Activated T-cell treated with anti-CD3 and anti-CD28 coated beads, Interleukin-2, amount 50 U/mL, for 24 hours (primary cell): ENCODE measurements at places on chromosomes 11 and 22.
A peak's percentile ranks its signal among the peaks of the same experiment; 100 is the strongest.

DNA sequence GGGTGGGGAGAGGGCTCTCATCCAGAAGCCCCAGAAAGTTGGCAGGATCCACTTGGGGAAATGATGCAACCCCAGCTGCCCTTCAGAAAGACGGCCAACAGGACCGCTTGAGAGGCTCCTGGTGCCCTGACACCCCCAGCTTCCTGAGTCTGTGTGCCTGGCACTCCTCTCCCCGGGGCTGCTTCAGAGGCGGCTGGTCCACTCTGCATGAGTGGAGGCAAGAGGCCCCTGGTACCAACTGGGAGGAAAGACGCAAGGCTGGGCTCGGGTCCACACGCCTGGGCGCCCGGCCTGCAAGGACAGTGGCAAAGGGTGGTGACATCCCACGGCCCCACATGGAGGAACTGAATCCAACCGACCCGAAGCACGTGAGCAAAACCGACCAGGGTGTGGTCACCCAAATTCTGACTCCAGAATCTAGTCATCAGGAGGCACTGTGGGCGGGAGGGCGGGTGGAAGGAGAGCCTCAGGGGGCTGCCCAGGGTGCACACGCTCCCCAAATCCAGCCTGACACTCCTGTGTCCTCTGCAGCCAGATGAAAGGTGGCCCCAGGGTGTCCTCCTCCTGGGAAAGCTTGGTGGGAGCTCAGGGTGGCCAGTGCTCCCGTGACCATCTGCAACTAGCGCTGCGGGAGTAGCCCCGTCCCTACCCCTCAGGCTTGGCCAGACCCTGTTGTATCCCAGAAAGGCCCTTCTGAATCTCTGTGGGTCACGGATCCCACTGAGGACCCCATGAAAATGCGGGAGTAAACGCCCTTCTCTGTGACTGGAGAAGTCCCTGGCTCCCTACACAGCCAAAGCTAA is 3.7 kb downstream of the RNH1 start:
- peak overlapping the region; percentile 98 for H3K4me3 ChIP-seq
- no peaks in the 10 kb centered on the region for H3K27me3 ChIP-seq
- peaks cover 32% of the 10 kb centered on the region for H3K4me1 ChIP-seq
- no peak for DNase-seq
- peaks cover 69% of the 10 kb centered on the region for H3K36me3 ChIP-seq

DNA sequence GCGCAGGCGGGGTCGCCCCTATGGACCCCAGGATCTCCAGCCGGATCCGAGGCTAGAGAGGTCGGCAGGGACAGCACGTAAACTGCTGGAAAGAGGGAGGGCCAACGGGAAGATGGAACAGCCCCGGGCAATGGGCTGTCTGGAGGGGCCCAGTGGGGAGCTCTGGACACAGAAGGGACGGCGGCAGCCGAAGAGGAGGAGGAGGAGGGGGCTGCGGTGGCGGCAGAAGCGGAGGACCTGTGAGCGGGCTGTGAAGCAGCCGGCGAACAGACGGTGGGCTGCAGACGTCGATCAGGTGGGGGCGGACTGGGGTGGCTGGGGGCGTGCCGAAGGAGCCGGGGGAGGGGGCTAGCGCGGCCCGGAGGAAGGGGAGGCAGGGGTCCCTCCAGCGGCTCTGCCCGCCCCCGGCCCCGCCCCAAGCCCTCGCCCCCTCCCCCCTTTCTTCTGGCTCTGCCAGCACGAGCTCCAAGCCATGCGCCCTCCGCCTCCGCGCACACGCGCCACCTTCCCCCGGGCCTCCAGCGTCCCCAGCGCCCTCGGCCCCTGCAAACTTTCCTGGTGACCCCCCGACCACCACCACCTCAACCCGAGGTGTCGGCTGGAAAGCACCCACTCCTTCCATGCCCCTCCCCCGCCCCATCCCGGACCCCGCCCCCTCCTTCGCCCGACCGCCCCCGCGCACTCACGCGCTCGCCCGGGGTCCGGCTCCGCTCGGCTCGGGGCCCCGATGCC is 432 bp downstream of the TNKS1BP1 start:
- peaks cover 55% of the 10 kb centered on the region for H3K36me3 ChIP-seq
- DNase-seq: peak; percentile 57

GRCh38 chr11:22780952-22781593 is 48.5 kb downstream of the SVIP start:
- peaks cover 7% of the 10 kb centered on the region for H3K4me1 ChIP-seq
- no peak overlapping the region for H3K27ac ChIP-seq
- DNase-seq: no peak
- no peak overlapping the region for H3K4me3 ChIP-seq
- H3K27me3 ChIP-seq: peaks cover 3% of the 10 kb centered on the region

GRCh38 chr11:45617871-45618601 is 47.4 kb downstream of the CHST1 start:
- no peak overlapping the region for H3K27ac ChIP-seq
- no peak for DNase-seq
- no peak overlapping the region for H3K4me3 ChIP-seq

GRCh38 chr11:8989453-8989852 is 14.3 kb downstream of the NRIP3 start:
- H3K27ac ChIP-seq: no peak overlapping the region
- H3K27me3 ChIP-seq: peaks cover 12% of the 10 kb centered on the region
- no peaks in the 10 kb centered on the region for H3K36me3 ChIP-seq
- no peak for DNase-seq
- H3K4me3 ChIP-seq: no peak overlapping the region

DNA sequence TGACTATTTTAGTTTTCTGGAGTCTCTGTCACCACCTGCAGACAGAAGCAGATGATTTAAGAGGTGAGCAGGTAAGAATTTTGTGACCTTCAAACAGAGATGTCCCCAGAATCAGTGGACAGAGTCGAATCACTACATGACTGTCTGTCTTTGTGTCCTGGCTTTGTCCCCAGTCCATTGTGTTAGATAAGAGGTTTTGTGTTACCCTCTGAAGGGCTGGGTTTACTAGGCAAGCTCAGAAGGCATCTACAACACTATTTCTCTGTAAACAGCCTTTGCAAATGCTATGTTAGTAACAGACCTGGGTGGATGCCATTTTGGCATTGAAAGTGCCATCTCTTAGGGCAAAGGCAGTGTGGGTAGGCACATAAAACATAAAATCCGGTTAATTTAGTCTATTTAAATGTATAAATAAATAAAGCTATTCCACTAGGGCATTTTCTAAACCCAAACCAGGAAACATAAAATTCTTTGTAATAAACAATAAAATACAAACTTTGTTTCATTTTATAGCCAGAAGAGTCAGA is 40.3 kb upstream of the CADM1 start:
- no peak overlapping the region for H3K4me3 ChIP-seq
- peaks cover 2% of the 10 kb centered on the region for H3K27me3 ChIP-seq
- no peak overlapping the region for H3K27ac ChIP-seq
- H3K36me3 ChIP-seq: no peaks in the 10 kb centered on the region
- DNase-seq: no peak

DNA sequence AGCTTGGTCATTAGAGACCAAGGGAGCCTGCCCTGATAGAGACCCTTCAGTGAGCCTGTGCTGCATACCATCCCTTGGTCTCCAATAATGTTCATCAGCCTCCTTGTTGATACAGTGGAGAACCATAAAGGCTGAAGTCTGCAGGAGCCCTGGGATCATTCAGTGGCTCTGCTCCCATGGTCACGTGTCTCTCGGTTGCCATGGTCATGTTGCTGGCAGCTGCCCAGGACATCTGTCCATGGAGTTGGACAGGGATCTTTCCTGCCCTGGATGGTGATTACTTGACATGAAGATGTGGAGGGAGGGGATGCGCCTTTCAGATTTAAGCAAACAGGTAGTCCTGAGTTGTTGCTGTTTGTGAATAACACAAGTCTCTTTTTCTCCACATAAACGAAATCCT is 38.2 kb downstream of the CYB5R2 start:
- no peaks in the 10 kb centered on the region for H3K4me1 ChIP-seq
- peaks cover 7% of the 10 kb centered on the region for H3K36me3 ChIP-seq
- no peak overlapping the region for H3K27ac ChIP-seq
- H3K4me3 ChIP-seq: no peak overlapping the region

DNA sequence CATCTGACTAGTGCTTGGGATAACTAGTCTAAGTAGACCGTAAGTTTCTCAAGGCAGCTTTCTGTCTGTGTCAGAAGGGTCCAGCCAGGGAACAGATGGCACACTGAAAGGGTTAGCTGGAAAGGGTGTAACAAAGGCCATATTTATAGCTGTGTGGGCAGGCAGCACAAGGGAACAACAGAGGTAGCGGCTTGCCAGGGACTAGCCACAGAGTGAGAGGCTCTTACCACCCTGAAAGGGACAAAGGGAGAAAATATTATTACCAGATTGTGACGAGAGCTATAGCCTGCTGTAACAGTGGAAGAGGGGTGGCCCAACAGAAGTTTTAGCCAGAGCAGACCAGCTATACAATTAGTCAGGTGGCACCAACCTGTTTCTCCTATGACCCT is 129.4 kb downstream of the CCDC34 start:
- DNase-seq: no peak
- H3K27ac ChIP-seq: no peak overlapping the region
- no peaks in the 10 kb centered on the region for H3K4me1 ChIP-seq
- H3K4me3 ChIP-seq: no peak overlapping the region

DNA sequence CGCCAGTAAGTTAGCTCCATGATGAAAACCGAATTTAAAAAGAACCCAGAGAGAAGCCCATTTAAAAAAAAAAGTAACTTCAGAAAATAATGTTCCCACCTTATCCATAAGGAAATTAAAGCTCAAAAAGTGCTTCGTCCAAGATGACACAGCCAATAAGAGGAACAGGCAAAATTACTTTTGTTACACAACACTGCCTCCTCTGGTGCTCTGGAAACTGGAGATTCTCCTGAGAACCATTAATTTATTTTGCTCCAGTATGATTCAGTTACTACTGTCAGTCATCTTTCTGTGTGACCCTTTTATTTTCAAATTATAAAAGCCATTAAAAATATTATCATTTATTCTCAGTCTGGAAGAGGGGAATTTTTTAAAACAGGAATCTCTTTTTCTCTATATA is 2.0 kb downstream of the IFT27 start:
- H3K27me3 ChIP-seq: no peaks in the 10 kb centered on the region
- DNase-seq: no peak
- peaks cover 5% of the 10 kb centered on the region for H3K36me3 ChIP-seq
- H3K4me1 ChIP-seq: peaks cover 34% of the 10 kb centered on the region
- no peak overlapping the region for H3K4me3 ChIP-seq
- H3K27ac ChIP-seq: no peak overlapping the region

GRCh38 chr22:37043828-37044538 is 7.6 kb upstream of the KCTD17 start:
- H3K4me3 ChIP-seq: no peak overlapping the region
- H3K27ac ChIP-seq: no peak overlapping the region
- no peaks in the 10 kb centered on the region for H3K36me3 ChIP-seq
- no peaks in the 10 kb centered on the region for H3K27me3 ChIP-seq
- peaks cover 19% of the 10 kb centered on the region for H3K4me1 ChIP-seq

DNA sequence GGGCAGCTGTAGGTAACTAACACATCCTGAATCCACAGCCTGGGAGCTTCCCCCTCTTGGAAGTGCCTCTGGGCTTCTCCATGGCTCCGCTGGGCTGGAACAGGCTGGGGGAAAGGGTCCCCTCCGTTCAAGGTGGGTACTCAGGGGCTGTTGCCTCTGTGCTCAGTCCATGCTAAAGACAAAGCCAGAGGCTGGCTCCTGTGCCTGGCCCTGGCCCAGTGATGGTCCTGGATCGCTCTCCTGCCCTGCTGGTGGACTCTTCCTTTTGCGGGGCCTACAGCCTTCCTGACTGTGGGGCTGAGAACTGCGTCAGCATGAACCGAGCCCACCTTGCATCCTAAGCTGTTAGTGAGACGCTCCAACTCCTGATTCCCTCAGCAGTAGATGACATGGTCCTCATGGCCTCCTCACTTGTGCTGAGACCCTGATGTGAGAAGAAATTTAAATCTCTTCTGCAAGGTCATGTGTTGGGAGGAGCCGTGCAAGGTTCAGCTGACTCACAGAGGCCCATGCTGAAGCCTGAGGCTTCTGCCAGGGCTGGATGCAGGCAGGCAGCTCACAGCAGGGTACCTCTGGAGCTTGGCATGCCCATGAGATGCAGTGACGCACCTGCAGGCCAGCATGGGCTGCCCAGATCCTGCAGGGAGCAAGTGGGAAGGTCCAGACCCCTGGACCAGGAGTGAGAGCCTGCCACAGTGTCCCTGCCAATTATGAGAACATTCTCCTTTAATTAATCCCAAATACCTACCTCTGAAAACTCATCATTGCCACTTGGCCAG is 1285.5 kb downstream of the TBC1D22A start:
- H3K27me3 ChIP-seq: peaks cover 34% of the 10 kb centered on the region
- no peaks in the 10 kb centered on the region for H3K36me3 ChIP-seq
- H3K4me3 ChIP-seq: no peak overlapping the region
- no peak for DNase-seq

DNA sequence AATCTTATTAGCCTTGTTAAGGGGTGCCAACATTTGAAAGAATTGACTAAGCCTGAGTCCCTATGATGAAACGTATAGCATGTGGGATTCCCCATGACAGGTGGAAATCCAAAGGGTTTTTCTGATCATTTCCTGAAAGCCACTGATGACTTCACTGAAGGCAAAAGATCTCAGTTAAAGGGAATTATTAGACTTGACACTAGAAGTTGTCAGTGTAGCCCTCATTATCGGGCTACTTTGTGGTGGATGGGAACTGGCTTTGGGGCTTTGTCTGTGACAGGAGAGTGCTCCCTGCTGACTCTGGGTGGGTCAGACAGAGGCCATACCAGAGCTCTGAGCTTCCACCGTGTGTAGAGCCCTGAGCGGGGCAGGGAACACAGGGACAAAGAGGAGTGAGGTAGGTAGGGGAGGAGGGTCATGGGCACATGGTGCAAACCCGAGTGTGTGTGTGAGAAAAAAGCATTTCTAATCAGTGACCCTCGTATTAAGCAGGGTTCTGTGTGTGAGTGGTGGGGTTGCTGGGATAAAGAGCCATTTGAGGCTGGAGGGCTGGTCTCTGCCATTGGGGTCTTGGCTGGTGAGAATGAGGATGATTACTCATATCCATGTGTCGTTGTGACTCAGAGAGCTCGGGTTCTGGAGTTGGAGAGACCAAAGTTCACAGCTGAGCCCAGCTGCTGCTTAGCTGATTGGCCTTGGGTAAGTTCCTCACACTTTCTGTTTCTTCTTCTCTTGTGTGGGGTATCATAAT is 101.1 kb downstream of the GRIK4 start:
- DNase-seq: no peak
- H3K36me3 ChIP-seq: no peaks in the 10 kb centered on the region
- H3K27ac ChIP-seq: peak overlapping the region; percentile 20
- H3K4me3 ChIP-seq: no peak overlapping the region

- peaks cover 2% of the 10 kb centered on the region for H3K4me1 ChIP-seq
- H3K4me3 ChIP-seq: no peak overlapping the region
- no peak overlapping the region for H3K27ac ChIP-seq
- peaks cover 10% of the 10 kb centered on the region for H3K36me3 ChIP-seq
- no peak for DNase-seq
Observed at GRCh38 chr11:45217991-45218390, 68.2 kb downstream of the SYT13 start.
